ENCODE measurements at places on chromosomes 4 and X. TPM values are rescaled to one million over a fixed set of nuclear protein-coding genes. Genes with fewer than 3 reads are reported as not detected.

The TRPC5OS gene
- total RNA-seq, result not detected

The MRPL1 gene
- total RNA-seq, result 22.7 TPM

The EDA gene
- 1.2 TPM for total RNA-seq

The CXXC4 gene
- total RNA-seq, result not detected

The TBC1D19 gene
- 11.0 TPM for total RNA-seq

The FUNDC2 gene
- 42.3 TPM for total RNA-seq

The KIT gene
- not detected for total RNA-seq

The NR3C2 gene
- 21.3 TPM for total RNA-seq

The PHKA1 gene
- 0.22 TPM for total RNA-seq

The DGAT2L6 gene
- not detected for total RNA-seq

- H3K4me3 ChIP-seq, result no peak overlapping the region
- no peaks in the 10 kb centered on the region for H3K36me3 ChIP-seq
- H3K27ac ChIP-seq, result no peak overlapping the region
- no peaks in the 10 kb centered on the region for H3K4me1 ChIP-seq
Measured at GRCh38 chr4:153806073-153806472, 17.2 kb upstream of the SFRP2 start.

GRCh38 chr4:111761531-111761930, 383.7 kb upstream of the FAM241A start:
- H3K4me3 ChIP-seq, result no peak overlapping the region
- H3K27me3 ChIP-seq, result no peaks in the 10 kb centered on the region
- no peaks in the 10 kb centered on the region for H3K36me3 ChIP-seq
- H3K4me1 ChIP-seq, result no peaks in the 10 kb centered on the region
- H3K27ac ChIP-seq, result no peak overlapping the region

GRCh38 chrX:105098812-105099211, 121.7 kb downstream of the TEX13A start:
- H3K27ac ChIP-seq, result no peak overlapping the region
- no peaks in the 10 kb centered on the region for H3K4me1 ChIP-seq
- H3K27me3 ChIP-seq, result no peaks in the 10 kb centered on the region
- no peaks in the 10 kb centered on the region for H3K36me3 ChIP-seq
- no peak overlapping the region for H3K4me3 ChIP-seq
- DNase-seq, result no peak

DNA sequence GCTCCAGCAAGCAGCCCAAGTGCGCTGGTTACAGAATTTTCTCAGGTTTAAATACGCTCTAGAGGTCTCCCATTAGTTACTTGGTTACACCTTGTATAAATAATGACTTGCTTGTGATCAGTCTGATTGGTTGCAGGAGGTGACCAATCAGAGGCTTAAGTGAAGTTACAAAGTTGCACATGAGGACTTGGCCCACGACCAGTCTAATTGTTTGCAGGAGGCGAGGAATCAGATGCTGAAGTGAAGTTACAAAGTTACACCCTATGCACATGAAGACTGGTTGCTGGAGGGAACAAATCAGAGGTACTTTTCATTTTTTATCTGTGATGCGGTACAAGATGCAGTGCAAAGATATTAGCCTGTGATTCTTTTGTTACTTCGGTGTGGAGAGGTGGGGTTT, 80.7 kb downstream of the UBE2NL start:
- H3K36me3 ChIP-seq, result no peaks in the 10 kb centered on the region
- H3K27ac ChIP-seq, result no peak overlapping the region
- H3K4me1 ChIP-seq, result no peaks in the 10 kb centered on the region

- no peaks in the 10 kb centered on the region for H3K36me3 ChIP-seq
- peaks cover 9% of the 10 kb centered on the region for H3K4me1 ChIP-seq
- DNase-seq, result no peak
- no peak overlapping the region for H3K27ac ChIP-seq
- no peak overlapping the region for H3K4me3 ChIP-seq
Measured at GRCh38 chrX:52990848-52991247, 32.5 kb upstream of the FAM156A start.

DNA sequence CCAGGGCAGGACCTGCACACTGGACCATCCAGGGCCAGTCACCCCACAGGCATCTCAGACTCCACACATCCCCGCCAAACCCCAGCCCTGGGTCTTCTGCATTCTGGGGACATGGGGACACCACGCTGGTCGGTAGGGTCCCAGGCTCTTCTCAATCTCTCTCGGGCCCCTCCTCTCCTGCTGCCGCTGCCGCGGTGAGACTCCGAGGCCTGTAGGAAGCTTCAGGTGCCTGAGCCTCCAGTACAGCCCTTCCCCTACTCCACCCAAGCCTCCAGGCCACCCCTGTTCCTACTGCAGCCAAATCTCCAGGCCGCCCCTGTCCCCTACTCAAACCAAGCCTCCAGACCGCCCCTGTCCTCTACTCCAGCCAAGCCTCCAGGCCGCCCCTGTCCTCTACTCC, 5.5 kb upstream of the ASMT start:
- H3K27me3 ChIP-seq, result no peaks in the 10 kb centered on the region
- H3K4me1 ChIP-seq, result peaks cover 7% of the 10 kb centered on the region
- H3K27ac ChIP-seq, result no peak overlapping the region
- no peak overlapping the region for H3K4me3 ChIP-seq
- peaks cover 3% of the 10 kb centered on the region for H3K36me3 ChIP-seq

DNA sequence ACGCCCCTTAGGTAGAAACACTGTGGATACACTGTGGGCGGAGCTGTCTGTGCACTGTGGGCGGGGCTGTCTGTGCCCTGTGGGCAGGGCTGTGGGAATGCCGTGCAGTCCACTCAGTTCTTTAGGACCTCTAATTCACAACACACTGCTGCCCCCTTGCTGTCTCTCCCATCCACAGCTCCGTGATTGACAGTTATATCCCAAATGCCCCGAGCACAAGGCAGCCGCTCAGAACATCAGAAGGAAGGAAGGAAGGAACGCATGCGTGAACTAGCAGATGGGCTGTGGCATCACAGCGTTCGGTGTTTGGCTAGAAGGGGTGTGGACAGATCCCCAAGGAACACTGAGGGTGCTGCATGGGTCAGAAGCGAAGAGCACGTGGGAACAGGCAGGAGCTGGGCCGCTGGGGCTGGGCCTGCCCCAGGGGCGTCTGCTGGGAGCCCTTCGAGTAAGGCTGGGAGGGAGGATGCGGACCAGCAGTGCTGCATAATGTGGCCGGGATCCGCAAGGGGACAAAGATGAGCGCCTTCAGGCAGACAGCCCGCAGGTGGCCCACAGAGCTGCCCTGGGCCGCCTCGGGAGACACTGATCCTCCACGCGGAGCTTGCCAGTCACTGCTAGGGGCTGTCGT, 29.8 kb downstream of the ACOX3 start:
- no peaks in the 10 kb centered on the region for H3K4me1 ChIP-seq
- no peak overlapping the region for H3K4me3 ChIP-seq
- DNase-seq, result no peak
- H3K36me3 ChIP-seq, result peaks cover 42% of the 10 kb centered on the region

DNA sequence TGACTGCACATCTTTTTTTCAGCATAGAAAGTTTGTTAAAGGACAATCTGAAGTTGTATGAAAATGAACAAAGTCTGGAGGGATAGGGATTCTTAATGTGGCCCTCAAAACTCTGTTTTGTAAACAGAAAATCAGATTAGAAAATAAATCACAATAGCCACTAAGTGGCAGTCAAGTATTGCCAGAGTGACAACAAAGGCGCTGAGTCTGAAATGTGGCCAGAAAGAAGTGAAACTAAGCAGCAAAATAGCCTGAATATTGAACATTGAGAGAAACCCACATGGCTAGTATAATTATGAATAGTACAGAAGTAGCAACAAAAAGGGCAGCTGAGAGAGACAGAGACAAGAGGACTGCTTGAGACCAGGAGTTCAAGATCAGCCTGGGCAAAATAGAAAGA, 81.1 kb upstream of the CT45A1 start:
- no peak overlapping the region for H3K27ac ChIP-seq
- no peaks in the 10 kb centered on the region for H3K4me1 ChIP-seq
- H3K27me3 ChIP-seq, result no peaks in the 10 kb centered on the region

- no peak overlapping the region for H3K4me3 ChIP-seq
- peak overlapping the region; percentile 44 for H3K27ac ChIP-seq
- H3K27me3 ChIP-seq, result no peaks in the 10 kb centered on the region
- no peaks in the 10 kb centered on the region for H3K36me3 ChIP-seq
- H3K4me1 ChIP-seq, result peaks cover 28% of the 10 kb centered on the region
Measured at GRCh38 chrX:45070116-45071007, 130.3 kb downstream of the DIPK2B start.

GRCh38 chr4:185265942-185266341, 56.5 kb downstream of the SNX25 start:
- no peaks in the 10 kb centered on the region for H3K27me3 ChIP-seq
- DNase-seq, result peak; percentile 34

- no peak for DNase-seq
- no peak overlapping the region for H3K4me3 ChIP-seq
- H3K27me3 ChIP-seq, result no peaks in the 10 kb centered on the region
- H3K27ac ChIP-seq, result no peak overlapping the region
Measured at GRCh38 chr4:183770906-183771305, 111.8 kb downstream of the TRAPPC11 start.

DNA sequence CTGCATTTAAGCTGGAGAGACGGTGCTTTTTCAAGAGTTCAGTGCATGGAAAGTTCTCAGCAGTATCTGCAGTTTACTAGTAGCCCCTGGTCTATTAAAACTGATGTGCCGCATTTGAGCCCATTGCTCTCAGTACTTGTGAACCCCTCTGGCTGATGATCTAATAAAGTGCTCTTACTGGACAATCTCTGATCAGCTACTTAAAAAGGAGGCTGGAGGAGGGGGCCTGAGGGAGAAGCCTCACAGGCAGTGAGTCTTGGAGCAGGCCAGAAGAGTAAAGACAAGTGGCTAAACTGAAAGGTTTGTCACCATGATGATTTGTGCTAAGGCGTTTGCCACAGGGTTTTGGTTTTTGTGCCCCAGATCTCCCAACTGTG, 138.5 kb downstream of the ARX start:
- H3K4me1 ChIP-seq, result no peaks in the 10 kb centered on the region
- no peak for DNase-seq
- no peak overlapping the region for H3K4me3 ChIP-seq
- H3K27me3 ChIP-seq, result no peaks in the 10 kb centered on the region
- H3K36me3 ChIP-seq, result no peaks in the 10 kb centered on the region

- H3K27ac ChIP-seq, result no peak overlapping the region
- no peak overlapping the region for H3K4me3 ChIP-seq
- DNase-seq, result no peak
- no peaks in the 10 kb centered on the region for H3K4me1 ChIP-seq
- no peaks in the 10 kb centered on the region for H3K27me3 ChIP-seq
- no peaks in the 10 kb centered on the region for H3K36me3 ChIP-seq
Measured at GRCh38 chr4:7506119-7506518, 71.4 kb upstream of the PSAPL1 start.

- H3K27ac ChIP-seq, result no peak overlapping the region
- H3K27me3 ChIP-seq, result no peaks in the 10 kb centered on the region
- no peaks in the 10 kb centered on the region for H3K36me3 ChIP-seq
- H3K4me3 ChIP-seq, result no peak overlapping the region
- no peaks in the 10 kb centered on the region for H3K4me1 ChIP-seq
Measured at GRCh38 chr4:64130907-64131306, 278.3 kb downstream of the TECRL start.

GRCh38 chr4:77711469-77711868, 105.8 kb downstream of the CXCL13 start:
- peaks cover 11% of the 10 kb centered on the region for H3K36me3 ChIP-seq
- H3K4me3 ChIP-seq, result no peak overlapping the region
- no peak for DNase-seq
- H3K27ac ChIP-seq, result no peak overlapping the region

- H3K27me3 ChIP-seq, result no peaks in the 10 kb centered on the region
- DNase-seq, result no peak
- no peaks in the 10 kb centered on the region for H3K36me3 ChIP-seq
- H3K4me3 ChIP-seq, result no peak overlapping the region
- H3K27ac ChIP-seq, result no peak overlapping the region
Measured at GRCh38 chr4:182973511-182973911, 56.3 kb upstream of the DCTD start.

DNA sequence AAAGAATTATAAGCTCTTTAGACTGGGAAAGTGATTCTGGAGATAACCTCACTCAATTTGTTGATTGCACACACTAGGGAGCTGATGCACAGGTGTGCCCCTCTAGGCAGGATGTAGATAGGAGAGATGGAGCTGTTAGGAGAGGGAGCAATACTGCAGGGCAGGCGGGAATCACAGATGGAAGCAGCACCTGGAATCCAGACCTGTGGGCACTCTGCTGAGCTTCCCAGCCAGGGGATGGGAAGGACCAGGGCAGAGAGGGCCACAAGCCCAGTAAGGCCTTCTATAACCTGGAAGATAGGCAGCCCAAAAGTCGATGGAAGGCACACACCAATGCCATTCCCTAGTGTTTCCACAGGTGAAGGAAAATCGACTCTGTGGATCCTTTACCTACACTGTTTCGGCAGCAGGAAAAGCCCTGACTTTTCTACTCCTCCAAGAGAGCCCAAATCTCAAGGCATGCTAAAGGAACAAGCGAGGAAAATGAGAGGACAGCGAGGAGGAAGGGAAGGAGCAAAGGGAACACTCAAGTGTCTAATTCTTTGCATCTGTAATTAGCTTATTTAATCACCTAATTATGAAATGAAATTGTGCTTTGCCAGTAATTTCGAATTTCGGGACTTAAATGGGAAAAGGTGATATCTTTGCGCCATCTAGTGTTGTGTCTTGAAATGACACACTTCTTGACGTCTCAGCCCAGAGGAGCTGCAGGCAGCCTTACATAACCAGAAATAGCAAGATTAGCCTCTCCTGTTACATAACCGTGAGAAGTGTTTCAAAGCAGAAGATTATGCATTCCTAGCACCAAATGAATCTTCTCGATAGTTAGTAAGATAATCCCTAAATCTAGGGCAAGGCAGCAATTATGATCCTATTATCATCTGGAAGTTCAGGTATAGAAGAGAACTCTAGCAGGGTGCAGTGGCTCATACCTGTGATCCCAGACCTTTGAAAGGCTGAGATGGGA, 31.0 kb upstream of the TLR3 start:
- H3K4me3 ChIP-seq, result no peak overlapping the region
- H3K4me1 ChIP-seq, result no peaks in the 10 kb centered on the region
- peak; percentile 64 for DNase-seq

DNA sequence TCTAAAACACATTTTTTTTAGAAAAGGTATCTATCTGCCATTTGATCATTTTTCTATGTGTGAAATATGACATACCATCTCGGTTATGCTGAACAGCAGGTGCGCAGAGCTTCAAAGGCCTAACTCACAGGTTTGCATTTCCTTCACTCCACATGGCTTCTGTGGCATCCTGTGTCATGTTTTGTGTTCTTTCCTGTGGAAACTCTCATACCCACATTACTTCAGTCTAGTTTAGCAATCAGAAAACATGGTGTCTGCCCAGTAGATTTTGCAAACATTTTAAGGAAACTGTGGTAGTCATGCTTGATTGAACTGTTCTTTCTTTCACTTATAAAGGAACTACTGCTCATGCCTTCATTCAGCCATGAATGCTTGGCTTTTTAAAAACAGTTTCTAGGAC, 11.3 kb upstream of the ARAP2 start:
- H3K4me1 ChIP-seq, result peaks cover 22% of the 10 kb centered on the region
- no peaks in the 10 kb centered on the region for H3K36me3 ChIP-seq
- DNase-seq, result peak; percentile 76
- H3K27ac ChIP-seq, result peak overlapping the region; percentile 13

- peak overlapping the region; percentile 68 for H3K4me3 ChIP-seq
- peak overlapping the region; percentile 68 for H3K27ac ChIP-seq
- H3K36me3 ChIP-seq, result peaks cover 9% of the 10 kb centered on the region
- DNase-seq, result no peak
Measured at GRCh38 chrX:40646489-40647306, 663 bp downstream of the CXorf38 start.

GRCh38 chr4:3269105-3269927, 20.4 kb downstream of the MSANTD1 start:
- DNase-seq, result peak; percentile 3
- no peaks in the 10 kb centered on the region for H3K27me3 ChIP-seq
- no peak overlapping the region for H3K27ac ChIP-seq
- no peaks in the 10 kb centered on the region for H3K36me3 ChIP-seq
- H3K4me3 ChIP-seq, result no peak overlapping the region
